ENCODE measurements at places on chromosomes 5 and 9.

DNA sequence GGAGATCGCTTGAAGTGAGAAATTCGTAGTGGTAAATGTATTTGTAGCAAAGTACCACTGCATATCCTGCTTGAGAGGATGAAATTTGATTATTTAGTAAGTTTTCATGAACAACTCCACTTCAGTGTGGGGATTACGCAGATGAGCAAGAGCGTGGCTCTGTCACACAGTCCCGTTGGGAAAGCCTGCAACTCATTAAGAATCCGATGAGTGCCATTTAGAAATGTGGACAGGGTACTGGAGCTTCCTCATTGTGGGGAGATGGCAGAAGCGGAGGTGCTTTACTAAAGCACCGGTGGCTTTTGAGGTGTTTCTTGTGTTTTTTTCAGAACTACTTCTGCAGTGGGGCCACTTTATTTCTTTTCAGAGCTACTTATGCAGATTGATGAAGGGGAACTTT, 1.4 kb downstream of the TJP2 start:
- DNase-seq, result no peak

GRCh38 chr5:135719428-135720063, 114.9 kb upstream of the SLC25A48 start:
- no peak for DNase-seq

DNA sequence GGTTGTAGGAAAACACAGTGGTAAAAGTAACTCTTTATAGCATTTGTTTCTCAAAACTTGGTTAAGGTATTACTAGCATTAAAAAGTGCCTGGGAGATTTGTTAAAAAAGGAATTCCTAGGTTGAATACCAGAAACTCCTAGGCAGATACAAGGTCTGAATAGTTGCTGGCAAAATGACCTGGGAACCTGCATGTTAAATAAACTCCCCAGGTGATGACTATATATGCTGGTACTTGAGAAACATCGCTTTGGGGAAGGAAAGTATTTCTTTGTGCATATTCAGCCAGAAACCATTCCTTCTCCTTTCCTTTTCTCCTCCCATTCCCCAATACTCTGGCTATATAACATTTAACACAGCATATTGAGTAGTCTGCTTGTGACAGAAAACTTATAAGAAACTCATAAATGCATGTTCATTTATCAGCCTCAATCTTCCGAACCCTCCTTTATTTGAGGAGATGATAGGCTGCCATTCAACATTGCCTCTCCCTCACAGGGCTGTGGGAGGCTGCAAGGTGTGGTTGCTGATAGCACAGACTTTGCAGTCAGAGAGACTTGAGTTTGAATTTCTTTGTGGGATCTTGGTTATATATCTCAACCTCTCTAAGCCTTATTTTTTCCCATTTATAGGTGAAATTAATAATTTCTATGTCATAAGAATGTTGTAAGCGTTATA, 28.7 kb downstream of the PCSK1 start:
- no peak for DNase-seq

GRCh38 chr5:108345541-108346171, 36.2 kb downstream of the FBXL17 start:
- no peak for DNase-seq

GRCh38 chr9:72333197-72333596, 31.8 kb downstream of the ZFAND5 start:
- no peak for DNase-seq

- DNase-seq, result no peak
Observed at GRCh38 chr5:152634586-152634985, 229.5 kb upstream of the NMUR2 start.

DNA sequence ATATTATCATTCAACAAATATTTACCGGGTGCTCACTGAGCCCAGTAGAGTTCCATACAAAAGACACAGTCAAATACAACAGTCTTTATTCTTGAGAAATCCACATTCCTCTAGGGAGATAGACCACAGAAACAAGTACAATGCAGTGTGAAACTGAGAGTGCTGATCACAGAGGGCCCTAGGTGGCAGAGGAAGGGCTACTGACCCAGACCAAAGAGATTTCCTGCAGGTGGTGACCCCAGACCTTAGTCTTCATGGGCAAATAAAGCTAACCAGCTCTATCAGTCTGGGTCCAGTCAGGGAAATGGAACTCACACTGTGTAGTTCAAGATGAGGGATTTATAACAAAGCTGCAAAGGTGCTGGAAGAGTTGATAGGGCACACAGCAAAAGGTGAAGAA, 110.4 kb upstream of the SLC27A6 start:
- no peak for DNase-seq

DNA sequence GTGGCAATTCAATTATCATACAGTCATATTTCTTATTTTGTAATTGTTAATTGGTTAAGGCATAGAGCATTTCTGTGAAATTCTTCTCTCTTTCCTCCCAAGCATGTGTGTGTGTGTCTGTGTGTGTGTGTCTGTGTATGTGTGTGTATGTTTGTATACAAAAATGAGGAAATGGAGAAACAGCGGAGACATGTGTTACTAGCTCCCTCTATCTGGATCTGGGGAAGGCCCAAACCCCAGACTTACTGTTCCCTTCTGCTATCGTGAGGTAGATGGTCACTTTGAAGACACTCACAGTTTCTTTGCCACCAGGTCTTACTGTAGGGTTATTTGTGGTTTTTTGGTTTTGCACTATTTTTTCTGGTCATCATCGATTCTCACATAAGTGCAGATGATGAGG, 11.4 kb upstream of the C5orf63 start:
- no peak for DNase-seq

GRCh38 chr5:144549580-144549979, 378.9 kb downstream of the KCTD16 start:
- DNase-seq, result no peak

GRCh38 chr5:18992264-18992663, 995.7 kb downstream of the CDH18 start:
- no peak for DNase-seq

DNA sequence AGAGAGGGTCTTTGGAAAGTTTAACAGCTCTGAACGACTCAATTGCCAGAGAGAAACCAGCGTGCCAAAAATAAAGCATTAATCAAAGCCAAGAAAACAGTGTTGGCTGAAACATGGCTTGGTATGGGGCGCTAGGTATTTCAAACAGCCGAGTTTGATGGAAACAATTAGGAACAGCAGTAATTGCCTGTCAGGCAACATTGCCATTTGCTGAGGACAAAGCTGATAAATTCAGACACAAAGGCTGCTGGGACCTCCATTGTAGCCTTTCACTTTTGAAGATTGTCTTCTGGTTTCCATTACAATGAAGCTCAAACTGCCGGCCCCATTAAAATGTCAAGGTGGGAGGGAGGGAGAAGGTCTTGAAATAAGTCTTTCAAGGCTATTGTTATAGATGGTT, 125.4 kb upstream of the SPDL1 start:
- no peak for DNase-seq

GRCh38 chr5:120803282-120803681, 339.2 kb downstream of the PRR16 start:
- no peak for DNase-seq

GRCh38 chr9:7103367-7103766, 345.6 kb downstream of the KDM4C start:
- no peak for DNase-seq

DNA sequence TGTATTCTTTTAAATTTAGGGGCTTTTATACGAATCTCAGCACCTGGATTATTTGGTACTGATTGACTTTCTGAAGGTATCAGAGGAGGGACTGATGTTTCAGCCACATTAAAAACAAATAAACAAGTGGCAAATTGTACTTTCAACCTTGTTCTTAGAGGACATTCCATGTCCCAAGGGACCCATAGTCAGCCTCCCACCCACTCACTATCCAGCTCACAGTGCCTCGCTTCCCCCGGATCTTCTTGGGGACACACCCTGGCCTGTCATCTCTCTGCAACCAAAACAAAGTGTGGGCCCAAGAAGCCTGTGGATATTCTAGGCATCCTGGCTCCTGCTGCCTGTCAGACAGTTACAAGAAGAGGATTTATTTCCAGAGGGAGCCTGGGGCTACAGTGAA, 8.8 kb upstream of the BOD1 start:
- no peak for DNase-seq
